ENCODE measurements at places on chromosomes 11 and 22.
A peak's percentile ranks its signal among the peaks of the same experiment; 100 is the strongest.

DNA sequence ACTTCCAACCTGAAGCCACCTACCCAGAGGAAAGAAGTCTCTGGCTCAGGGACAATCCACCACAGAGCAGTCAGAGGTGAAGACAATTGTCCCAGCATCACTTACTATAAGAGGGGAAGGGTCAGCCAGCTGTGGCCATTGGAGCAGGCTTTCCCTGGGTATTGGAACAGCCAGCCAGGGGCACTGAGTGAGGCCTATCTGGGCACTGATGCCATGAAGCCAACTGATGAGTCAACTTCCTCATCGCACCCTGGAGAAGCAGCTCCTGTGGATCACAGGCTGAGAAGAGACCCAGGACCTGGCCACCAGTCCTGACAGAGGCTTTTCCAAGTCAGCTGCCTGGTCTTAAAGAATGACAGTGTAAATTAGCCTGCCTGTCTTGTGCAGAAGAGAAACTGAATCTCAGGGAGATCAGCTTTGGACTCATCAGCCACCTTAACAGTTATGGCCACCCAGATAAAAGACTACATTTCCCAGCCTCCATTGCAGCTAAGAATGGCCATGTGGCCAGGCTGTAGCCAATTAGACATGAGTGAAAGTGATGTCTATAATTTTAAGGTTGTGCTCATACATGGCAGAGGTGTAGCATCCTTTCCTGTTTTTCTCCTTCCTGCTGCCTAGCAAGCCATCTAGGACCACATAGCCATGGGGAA, 19.0 kb downstream of the CHST1 start:
- DNase-seq = peak; percentile 29

GRCh38 chr11:82869657-82870056, 30.6 kb downstream of the PRCP start:
- no peak for DNase-seq

GRCh38 chr11:64743591-64744543, at the start of gene RASGRP2:
Gene RASGRP2, minus strand, starts transcription at chr11:64744142. Its CDS starts 1,276 bp downstream, at chr11:64742866.
- DNase-seq = peak; percentile 78

GRCh38 chr11:45803971-45804760, 783 bp upstream of the SLC35C1 start:
- peak; percentile 41 for DNase-seq

GRCh38 chr11:8828580-8829361, 82.2 kb upstream of the AKIP1 start:
- DNase-seq = no peak

- DNase-seq = no peak
These were observed 132.5 kb upstream of the KIRREL3 start for GRCh38 chr11:127133061-127133460.

DNA sequence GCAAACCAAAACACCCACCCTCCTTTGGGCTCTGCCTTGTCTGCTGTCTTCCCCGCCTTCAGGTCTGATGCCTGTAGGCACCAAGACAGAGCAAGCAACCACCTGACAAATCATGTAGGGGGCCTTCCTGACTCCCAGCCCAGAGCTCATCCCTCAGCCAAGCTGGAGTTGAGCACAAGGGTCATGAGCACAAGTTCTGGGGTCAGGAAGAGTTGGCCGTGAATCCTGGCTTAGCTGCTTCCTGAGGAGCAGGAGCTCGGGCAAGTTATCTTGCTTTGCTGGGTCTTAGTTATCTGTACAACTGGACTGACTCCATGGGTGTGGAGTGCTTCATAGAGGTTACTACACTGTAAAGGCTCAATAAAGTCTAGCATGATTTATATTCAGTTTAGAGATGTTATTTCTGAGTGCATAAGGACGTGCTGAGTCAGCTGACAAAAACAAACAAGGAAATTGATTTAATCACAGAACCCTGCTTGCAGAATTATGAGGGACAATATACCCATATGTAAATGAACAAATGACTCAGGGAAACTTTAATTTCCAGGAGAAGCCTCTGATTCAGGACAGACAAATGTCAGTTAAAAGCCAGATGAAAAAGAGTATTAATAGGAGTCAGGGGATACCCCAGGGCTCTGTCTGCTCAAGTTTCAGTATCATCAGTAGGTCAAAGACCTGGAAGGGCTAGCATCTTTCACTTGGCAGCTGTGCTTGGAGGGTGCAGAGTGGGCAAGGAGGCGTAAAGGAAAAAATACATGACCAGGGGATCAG, 15.0 kb upstream of the APOA1 start:
- DNase-seq = peak; percentile 36
